ENCODE measurements at places on chromosomes 1 and 21. TPM values are rescaled to one million over a fixed set of nuclear protein-coding genes. Genes with fewer than 3 reads are reported as not detected.

- no peak for DNase-seq
Observed at GRCh38 chr1:108704496-108704895, 8.2 kb upstream of the FNDC7 start.

DNA sequence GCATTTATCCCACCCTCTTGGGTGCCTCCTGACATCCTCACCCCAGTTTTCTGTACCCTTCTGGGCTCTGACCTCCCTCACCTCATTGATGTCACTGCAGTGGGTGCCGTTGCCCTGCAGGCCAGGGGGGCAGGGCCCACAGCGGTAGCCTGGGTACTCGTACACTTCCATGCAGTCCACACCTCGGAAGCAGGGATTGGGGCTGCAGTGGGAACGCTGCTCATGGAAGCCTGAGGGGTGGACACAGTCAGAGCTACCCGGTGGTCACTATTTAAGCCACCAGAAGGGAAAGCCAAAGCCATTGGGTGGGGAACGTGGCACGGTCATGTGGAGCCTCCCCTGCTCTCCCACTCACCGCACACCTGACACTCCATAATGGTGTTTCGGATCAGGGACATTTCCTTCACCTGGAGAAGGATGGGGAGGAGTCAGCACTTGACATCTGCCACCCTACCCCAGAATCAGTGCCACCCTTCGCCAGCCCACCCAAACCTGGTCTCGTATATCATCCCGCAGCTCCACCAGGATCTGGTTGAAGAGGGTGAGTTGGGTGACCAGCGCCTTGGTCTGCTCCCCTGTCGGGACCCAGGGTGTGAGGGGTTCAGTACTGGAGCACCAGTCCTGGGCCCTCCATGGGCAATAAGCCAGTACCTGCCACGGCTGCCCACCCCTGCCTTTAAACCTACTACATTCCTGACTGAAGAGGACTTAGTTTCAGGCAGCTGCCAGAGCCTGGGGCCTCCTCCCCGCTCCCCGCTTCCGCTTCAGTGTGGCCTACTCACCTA is 4.8 kb downstream of the THBS3 start:
- no peak for DNase-seq

GRCh38 chr21:41219498-41220207 is 51.7 kb downstream of the BACE2 start:
- no peak for DNase-seq

DNA sequence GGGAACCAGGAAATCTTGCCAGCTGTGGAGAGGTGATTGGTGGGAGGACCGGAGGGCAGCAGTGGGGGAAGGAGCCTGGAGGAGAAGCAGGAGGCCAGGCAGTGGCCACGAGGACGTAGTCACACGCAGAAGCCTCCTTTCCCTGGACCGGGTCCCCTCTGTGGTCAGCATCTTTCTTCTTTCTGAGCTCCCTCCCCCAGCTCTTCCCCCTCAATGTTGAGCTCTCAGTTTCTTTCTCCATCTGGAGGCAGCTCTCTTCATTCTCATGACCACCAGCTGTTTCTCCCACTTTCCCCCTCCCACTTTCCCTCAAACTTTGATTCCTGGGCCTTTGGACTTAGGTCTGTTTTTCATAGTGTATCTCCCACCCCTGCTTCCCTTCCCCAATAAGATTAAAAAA is 18.3 kb downstream of the KIRREL1 start:
- DNase-seq: no peak

- DNase-seq: no peak
Observed at GRCh38 chr1:184504040-184504954, 117.5 kb downstream of the C1orf21 start.

- DNase-seq: no peak
Observed at GRCh38 chr1:54812801-54813484, 11.8 kb upstream of the TTC22 start.

DNA sequence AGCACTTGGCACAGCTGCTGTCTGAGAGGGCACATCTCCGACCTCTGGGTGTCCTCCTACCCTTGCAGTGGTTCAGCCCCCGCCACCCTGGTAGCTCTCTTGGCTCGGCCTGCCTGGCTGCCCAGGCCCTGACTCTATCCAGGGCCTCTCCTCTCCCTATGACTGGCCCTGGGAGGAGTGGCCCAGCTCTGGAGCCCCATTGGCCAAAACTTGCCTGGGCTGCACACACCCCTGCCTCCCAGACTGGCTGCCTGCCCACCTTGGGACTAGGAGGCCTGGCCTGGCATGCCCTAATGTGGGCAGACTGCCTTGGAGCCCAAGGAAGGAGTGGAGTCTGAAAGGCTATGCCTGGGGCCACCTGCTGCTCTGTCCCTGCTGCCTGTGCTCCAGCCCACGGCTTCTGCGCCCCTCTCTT is 33.6 kb downstream of the ACOT11 start:
- peak; percentile 60 for DNase-seq

DNA sequence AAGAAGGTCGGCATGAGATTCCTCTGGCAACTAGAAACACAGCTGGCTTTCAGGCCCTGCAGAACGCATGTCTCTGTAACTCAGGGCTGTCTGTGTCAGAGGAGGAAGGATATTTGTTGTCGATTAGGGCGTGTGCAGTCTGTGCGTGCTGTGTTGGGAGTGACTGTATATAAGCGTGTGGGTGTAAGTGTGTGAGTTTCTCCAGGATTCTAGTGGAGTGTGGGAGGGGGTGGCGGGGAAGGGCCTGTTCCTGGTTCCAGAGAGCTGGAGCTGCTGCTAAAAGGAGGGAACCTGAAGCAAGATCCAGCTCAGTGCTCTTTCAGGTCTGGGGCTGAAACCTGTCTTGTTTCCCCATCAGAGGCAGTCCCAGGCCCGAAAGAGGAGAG is 74.3 kb downstream of the SLC16A1 start:
- DNase-seq: no peak

AMY1A gene
- polyA plus RNA-seq: not detected

RPTN gene
- not detected for polyA plus RNA-seq

FMOD gene
- 85.0 TPM for polyA plus RNA-seq
